ENCODE measurements at places on chromosomes 2 and 18. TPM values are rescaled to one million over a fixed set of nuclear protein-coding genes. Genes with fewer than 3 reads are reported as not detected.

The VWC2L gene
- polyA plus RNA-seq, result 0.22 TPM

The ANKRD62 gene
- polyA plus RNA-seq, result 0.03 TPM

The SNORC gene
- 4.1 TPM for polyA plus RNA-seq

The CGREF1 gene
- 8.1 TPM for polyA plus RNA-seq

The TXNDC2 gene
- polyA plus RNA-seq, result 0.07 TPM

The FRZB gene
- polyA plus RNA-seq, result 11.5 TPM

The UGT1A9 gene
- 7.8 TPM for polyA plus RNA-seq

The ARHGAP28 gene
- polyA plus RNA-seq, result 68.4 TPM

The LYPD6B gene
- 33.6 TPM for polyA plus RNA-seq

The FHL2 gene
- 28.2 TPM for polyA plus RNA-seq

The MOGAT1 gene
- polyA plus RNA-seq, result 0.17 TPM

The IL1RL2 gene
- polyA plus RNA-seq, result 1.4 TPM

GRCh38 chr2:198127627-198128026 is 323.2 kb downstream of the PLCL1 start:
- DNase-seq, result peak; percentile 42

GRCh38 chr2:231936491-231936890 is 10.3 kb upstream of the NPPC start:
- no peak for DNase-seq

DNA sequence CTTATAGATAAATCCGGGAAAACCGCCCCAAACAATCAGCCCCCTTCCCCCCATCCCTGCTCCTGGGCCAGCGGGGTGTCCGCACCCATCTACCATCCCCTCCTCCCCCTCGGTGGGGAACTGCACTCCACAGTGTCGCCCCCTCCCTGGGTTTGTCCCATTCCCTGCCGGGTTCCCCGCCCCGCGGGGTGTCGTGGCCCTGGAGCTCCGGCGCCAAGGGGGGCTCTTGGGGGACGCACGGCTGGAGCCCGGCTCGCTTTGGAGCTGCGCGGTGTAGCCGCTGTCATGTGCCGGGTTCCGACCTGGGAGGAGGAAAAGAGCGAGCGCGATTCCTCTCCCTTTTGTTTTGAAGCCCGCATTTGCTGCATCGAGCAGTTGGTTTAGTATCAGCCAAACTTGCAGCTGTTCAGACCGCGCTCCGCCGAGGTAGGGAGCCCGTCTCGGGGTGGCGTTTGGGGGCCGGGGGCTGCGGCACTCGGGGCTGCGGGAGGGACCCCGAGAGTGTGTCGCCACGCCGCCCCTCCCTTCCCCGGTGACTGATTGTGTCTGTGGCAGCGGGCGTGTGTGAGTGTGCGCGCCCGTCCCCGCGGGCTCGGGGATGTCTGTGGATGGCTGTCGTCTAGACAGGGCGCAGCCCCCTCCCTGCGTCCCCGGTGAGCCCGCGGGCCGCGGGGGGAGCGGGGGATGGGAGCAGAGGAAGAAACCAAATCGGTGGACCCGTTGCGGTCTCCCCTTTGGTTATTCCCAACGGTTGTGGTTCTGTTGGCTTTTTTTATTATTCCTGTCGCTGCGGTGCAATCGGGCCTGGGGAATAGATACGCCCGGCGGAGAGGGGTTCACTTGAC is 797 bp downstream of the CTIF start:
- DNase-seq, result peak; percentile 42

GRCh38 chr2:85961053-85961452 is 72.3 kb upstream of the ST3GAL5 start:
- no peak for DNase-seq

GRCh38 chr2:86305915-86306254 is 31.5 kb downstream of the REEP1 start:
- no peak for DNase-seq

- DNase-seq, result no peak
Observed at GRCh38 chr18:55906536-55906935, 318.5 kb upstream of the TCF4 start.

- no peak for DNase-seq
Observed at GRCh38 chr18:3603421-3604234, 153.7 kb downstream of the TGIF1 start.

DNA sequence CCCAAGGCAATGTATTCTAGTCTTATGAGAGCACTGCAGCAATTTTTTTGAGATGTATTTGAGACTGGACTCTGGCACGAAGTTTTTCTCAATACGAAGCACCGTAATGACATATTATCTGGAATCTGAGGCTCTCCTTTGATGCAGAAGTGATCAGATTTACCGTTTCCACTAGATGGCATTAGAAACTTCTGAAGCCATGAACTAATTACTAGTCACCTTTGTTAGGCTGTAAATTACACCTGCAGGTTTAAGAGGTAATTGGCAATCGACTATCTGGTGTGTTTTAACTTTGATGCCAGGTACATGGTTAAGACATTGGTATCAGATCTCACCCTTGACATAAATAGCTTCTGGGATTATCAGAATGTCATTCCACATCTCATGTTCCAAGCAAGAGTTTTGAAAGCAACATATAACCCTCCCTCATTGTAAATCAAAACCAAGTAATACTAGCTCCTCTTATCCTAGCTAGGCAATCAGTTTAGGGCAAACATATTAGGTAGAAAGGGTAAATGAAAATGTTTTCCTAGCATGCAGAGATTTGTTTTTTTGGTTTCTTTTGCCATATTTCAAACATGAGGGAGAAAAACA is 254.6 kb upstream of the SPRED2 start:
- DNase-seq, result no peak

DNA sequence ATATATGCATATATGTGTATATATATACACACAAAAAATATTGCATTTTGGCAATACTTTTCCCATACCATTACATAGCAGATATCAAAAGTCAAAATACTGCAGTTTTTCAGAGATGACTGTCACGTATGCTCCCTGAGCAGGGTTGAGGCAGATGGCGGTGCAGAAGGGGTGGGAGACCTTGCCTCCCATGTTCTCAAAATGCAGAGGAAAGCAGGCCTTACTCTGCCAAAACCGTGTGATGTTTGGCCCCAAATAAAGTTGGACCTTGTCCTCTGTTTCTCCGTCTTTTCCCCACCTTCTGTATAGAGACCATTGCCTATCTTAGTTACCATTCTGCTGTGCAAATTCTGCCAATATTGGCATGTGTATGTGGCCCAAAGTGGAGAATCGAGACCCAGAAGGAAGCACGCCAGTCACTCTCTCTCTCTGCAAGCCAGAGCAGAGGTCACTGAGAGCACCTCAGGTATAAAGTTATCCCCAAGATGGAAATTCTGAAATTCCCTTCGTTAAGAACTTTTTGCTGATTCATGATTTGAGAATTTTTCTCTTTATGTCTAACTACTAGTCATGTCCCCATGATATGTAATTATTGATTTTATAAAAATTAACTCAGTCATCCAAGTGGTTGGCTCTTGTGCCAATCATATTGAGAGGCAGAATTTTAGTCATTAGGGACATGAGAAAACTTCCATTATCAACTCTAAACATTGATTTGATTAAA is 898.8 kb downstream of the EPHA4 start:
- no peak for DNase-seq

DNA sequence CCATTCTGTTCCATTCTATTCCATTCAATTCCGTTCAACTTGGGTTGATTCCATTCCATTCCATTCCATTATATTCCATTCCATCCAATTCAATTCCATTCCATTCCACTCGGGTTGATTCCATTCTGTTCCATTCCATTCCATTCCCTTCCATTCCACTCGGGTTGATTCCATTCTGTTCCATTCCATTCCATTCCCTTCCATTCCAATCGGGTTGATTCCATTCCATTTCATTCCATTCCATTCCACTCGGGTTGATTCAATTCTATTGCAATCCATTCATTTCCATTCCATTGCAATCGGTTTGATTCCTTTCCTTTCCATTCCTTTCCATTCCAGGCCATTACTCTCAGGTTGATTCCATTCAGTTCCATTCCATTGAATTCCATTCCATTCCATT is 1138.4 kb downstream of the RPIA start:
- DNase-seq, result no peak

DNA sequence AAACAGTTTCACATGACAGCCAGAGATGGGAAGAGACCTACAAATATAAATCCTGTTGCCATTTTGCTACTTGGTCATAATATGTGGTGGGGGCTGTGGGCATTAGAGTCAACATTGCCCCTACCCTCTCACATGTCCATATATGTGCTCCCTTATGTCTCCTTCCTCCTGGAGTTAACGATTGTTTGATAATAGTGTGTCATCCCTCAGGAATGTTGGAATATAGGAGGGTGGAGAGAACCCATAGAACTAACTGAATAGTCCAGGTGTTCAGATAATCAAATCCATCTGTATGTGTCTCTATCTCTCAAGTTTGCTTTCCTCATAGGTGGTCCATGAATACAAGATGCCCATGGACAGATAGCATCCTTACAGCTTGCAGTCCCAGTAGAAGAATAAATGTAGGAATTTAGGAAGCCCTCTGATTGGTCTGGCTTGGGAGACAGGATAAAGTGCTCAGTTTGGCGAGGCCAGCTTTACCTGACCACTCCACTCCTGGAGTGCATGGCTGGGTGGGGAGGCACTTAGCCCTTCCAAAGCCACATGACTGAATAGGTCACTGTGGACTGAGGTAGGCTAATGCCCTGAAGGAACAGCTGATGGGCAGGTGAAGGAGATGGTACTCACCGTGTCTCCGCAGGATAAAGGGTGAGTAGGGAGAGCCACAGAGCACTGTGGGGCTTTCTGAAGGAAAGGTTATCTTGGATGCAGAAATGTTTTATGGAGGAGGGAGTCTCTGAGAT is 166.9 kb downstream of the CDCA7 start:
- DNase-seq, result no peak

DNA sequence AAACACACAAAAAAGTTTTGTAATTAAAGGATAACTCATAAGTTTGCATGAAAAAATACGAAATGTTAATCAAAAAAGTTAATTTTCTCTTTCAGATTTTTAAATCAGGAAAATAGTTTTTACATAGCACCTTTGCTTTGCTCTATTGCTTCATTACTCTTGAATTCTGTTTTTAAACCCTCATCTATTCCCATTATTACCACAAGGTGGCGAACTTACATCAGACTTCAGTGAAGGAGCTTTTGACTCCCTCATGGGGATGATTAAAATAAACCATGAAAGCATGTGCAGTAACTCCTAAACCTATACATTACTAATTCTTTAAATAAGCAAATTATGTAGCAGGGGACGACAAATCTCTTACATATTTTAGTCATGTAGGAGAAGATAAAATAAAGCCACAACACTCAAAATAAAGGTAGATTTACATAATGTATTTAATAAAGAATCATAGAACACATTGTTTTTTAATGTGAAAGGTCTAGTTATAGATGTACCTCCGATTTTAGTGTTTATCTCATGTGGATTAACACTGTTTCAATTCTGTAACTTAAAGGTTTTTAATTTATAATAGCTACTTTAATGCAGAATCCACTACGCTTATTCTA is 105.2 kb downstream of the NETO1 start:
- peak; percentile 61 for DNase-seq

GRCh38 chr2:240141736-240142135 is 1.3 kb upstream of the OTOS start:
- no peak for DNase-seq

GRCh38 chr18:2982452-2983269 is 30.3 kb downstream of the LPIN2 start:
- no peak for DNase-seq

- no peak for DNase-seq
Observed at GRCh38 chr2:118643294-118643693, 204.2 kb downstream of the EN1 start.

GRCh38 chr2:77642339-77642738 is 120.2 kb upstream of the LRRTM4 start:
- no peak for DNase-seq

- no peak for DNase-seq
Observed at GRCh38 chr2:70901227-70902066, 34.3 kb upstream of the ATP6V1B1 start.

GRCh38 chr2:10978090-10978670 is 66.4 kb downstream of the KCNF1 start:
- no peak for DNase-seq

- no peak for DNase-seq
Observed at GRCh38 chr2:166628478-166629136, 134.6 kb upstream of the SCN7A start.

DNA sequence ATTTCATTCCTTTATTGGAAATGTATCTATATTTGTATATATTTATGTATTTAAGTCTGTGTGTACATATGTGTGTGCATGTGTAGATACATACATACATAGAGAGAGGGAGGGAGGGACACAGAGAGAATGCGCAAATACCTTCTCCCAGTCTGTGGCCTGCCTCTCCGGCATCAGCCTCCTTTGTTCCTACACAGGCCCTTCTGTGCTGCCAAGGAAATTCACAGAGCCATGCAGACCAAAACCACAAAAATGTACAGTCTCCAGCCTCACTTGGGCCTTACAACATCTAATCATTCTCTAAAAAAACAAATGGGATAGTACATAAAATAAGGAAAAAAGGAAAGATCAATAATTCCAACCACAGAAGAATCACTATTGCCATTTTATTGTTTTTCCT is 8.8 kb upstream of the CRACDL start:
- no peak for DNase-seq

DNA sequence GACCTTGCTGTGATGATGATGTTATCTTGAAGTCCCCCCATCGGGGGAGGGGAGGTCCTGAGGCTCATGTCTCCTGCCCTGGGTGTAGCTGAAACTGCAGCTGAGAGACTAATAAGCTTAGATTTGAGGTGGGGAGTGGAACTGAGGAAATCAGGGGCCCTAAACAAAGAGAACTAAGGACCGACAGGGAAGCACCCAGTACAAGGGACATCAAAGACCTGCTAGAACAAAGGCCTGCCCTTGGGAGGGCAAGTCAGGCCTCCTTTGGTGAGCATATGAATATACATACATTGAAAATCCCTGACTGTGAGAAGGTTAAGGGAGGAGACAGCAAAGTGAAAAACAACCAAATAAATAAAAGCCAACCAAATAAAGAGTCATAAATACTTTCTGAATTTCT is 1132.5 kb upstream of the CELF4 start:
- DNase-seq, result no peak

- DNase-seq, result no peak
Observed at GRCh38 chr18:28168725-28169124, 8.2 kb downstream of the CDH2 start.

GRCh38 chr2:26238311-26238958 is 6.0 kb downstream of the HADHA start:
- no peak for DNase-seq

GRCh38 chr2:56671973-56672569 is 488.3 kb downstream of the CCDC85A start:
- DNase-seq, result no peak

- no peak for DNase-seq
Observed at GRCh38 chr18:77346208-77346810, 96.7 kb downstream of the GALR1 start.

DNA sequence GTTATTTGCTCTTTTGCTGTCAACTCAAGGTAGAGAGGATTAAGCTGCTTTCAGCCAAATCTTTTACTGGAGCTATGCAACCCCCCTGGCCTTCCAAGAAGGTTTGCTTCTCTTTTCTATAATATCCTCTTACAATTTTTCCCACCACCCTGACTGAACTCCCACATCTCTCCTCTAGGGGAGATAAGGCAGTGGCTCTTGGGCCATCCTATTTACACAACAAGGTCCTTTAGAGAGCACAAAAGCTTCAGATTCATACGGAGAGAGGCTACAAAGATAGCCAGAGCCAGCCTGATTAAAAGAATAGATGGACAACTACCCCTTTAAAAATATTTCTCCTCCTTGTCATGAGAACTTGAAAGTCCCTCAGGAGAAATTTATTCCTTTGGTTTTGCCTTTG is 95.7 kb downstream of the TPGS2 start:
- DNase-seq, result no peak

Measured in renal pelvis (tissue), 12 donors.